ENCODE measurements at places on chromosomes 4 and X.
A peak's percentile ranks its signal among the peaks of the same experiment; 100 is the strongest.

DNA sequence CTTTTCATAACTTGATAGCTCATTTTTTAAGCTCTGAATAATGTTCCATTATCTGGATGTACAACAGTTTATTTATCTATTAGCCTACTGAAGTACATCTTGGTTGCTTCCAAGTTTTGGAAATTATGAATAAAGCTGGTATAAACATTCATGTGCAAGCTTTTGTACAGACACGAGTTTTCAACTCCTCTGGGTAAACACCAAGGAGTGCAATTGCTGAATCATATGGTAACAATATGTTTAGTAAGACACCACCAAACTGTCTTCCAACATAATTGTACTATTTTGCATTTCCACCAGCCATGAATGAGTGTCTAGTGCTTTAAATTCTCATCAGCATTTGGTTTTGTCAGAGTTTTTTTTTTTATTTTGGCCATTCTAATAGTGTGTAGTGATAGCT lies 266.7 kb upstream of the ATOH1 start:
- DNase-seq = no peak

- no peak for DNase-seq
Measured at GRCh38 chr4:187798385-187798784, 197.2 kb upstream of the ZFP42 start.

- no peak for DNase-seq
Measured at GRCh38 chr4:52116641-52117040, 65.5 kb downstream of the SPATA18 start.

DNA sequence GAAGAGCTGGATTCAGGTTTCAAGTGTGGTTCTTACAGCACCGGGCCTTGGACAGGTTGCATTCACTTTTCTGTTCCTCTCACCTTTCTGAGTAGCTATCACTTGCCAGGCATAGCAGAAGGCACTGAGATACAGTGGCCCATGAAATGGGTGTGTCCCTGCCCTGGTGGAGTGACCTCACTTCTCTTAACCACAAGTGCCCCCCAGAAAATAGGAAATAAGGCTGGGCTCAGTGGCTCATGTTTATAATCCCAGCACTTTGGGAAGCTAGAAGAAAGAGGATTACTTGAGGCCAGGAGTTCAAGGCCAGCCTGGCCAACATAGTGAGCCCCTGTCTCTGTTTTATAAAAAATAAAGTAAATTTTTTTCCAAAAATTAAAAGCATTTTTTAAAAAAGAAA lies 101.7 kb upstream of the KIT start:
- no peak for DNase-seq

DNA sequence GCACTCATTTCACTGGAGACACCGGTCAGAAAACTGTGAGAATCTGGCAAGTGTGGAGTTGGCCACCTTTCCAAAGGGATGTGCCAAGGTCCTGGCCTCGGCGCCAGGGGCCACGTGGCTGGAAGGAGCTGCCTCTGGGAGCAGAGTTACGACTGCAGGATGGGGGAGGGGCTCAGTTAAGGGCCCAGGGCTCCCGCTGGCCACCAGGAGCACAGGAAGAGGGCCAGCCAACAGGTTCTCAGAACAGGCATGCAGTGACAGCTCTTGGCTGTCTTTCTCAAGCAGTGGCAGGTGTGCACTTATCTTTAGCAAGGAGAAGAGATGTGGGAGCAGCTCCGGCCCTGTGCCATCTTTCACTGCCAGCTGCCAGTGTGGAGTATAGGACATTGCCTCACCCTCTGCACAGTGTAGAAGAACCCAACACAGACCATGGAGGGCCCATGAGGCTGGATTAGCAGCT lies 115.9 kb upstream of the RBPJ start:
- no peak for DNase-seq

DNA sequence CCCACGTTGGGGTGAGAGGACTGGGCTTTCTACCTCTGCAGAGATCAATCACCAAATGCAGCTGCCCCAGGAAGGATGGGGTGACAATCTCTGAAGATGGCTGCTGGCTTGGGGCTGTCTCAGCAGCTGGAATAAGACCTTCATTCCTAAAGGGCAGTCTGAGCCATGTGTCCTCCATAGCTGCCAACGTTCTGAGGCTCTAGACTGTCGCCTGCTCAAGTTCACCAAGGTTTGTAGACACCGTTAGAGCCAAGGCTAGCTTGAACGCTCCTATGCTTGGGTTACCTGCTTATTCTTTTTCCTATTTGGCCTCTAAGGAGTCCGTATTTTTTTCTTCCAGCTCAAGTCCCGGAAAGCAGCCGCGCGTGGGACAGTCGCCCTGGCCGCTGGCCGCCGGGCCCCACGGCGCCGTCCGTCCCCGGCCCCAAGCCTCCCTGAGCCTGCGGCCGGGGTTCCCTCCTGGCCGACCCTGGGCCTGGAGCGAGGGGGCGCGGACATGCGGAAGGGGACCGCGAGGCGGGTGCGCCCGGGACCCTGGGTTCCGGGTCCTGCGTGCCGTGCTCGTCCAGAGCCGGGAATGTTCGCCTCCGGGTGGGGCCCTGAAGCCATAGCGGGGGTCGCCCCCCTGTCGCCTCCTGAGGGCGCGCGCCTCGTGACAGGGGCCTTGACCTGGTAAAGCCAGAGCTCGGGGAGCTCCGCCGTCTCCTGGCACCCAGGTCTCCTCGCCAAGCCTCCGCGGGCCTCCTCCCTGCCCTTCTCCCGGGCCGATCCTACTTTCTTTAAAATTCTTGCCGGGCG lies 23.3 kb downstream of the MRFAP1 start:
- no peak for DNase-seq

- no peak for DNase-seq
Measured at GRCh38 chr4:122718281-122718680, 14.2 kb upstream of the BBS12 start.

- DNase-seq = peak; percentile 78
Measured at GRCh38 chr4:144174401-144175067, 34.0 kb upstream of the GYPA start.

DNA sequence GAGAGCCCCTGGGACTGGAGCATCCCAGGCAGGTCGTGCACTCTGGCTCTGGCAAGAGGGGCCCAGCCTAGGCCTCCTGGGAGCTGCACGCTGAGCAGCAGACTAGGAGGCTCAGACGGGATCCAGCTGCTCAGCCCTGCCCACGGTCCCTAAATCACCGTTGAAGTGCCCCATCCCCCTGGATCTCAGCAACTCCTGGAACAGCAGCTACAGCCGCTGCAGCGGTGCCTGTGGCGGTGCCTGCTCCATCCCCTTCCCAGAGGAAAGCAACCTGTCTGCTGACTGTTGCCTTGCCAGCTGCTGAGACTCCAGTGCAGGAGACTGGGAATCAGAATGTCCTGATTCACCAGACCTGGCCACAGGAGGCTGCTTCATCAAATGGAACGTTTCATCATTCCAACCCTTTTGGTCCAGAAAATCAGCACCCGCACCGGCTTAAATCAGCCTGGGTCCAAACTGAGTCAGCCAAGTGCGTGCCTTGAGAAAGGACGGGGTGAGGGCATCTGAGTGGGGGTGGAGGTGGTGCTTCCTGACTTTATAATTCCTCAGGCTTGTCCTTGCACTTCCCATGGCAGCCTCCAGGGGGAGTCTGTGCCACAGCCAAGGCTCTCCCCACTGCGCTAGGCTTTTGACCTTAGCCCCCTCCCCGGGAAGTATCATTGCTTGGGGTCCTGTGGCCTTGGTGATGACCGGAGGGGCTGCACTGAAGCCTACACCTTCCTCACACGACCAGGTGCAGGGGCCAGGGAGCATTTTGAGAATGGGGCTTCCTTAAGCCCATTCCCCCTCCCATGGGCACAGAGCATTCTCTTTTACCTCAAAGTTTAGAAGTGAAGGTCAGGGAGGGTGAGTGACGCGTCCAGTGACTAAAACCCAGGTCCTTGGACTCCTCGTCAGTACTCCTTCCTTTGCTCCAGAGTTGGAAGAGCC lies 6.5 kb downstream of the ZNF185 start:
- peak; percentile 79 for DNase-seq

- no peak for DNase-seq
Measured at GRCh38 chr4:67874986-67875385, 8.8 kb downstream of the TMPRSS11D start.

GRCh38 chrX:12505127-12505526 lies 286.1 kb upstream of the PRPS2 start:
- no peak for DNase-seq

GRCh38 chrX:94751611-94752010 lies 1077.6 kb downstream of the FAM133A start:
- DNase-seq = no peak

GRCh38 chrX:12229986-12230385 lies 91.7 kb downstream of the FRMPD4 start:
- DNase-seq = no peak

DNA sequence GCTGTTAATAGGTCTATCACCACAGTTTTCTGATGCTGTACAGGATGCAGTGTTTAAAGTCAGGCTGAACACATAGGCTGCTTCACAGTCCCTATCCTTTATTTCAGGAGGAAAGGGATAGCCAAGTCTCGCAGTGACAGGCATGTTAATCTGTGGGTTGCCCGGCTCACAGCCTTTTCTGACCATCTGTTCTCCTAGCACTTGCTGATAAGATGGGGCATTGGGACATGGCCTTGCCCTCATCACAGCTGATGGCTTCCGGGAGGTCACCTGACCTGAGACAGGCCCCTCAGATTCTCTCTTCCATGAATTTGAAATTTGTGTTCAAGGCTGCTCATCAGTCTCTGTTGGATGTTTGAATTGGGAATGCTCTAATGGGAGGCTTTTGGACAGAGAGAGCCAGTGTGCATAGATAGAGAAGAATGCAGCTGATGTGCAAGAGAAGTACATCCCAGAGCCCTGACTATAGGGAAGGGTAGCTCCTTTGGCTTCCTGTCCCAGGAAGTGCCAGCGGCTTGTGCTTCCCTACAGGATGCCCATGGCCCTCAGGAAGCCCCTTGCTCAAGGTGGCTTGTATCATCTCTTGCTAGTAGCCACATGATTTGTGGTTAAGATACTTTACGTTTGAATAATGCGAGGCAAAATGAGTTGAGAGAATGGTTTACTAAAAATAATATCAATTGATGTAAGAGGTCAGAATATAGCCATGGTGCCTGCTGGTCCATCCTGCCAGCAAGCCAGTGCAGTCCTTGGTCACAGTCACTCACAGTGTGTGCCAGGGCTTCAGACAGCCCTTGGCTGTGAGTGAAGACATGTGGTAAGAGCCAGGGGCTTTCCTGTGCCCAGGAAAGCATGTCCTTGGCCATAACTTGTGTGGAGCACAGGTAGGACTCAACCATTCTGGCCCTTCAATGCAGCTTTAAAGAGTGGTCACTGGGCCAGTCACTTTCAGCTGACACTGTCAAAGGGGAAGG lies 88.6 kb downstream of the TSPAN7 start:
- DNase-seq = no peak

DNA sequence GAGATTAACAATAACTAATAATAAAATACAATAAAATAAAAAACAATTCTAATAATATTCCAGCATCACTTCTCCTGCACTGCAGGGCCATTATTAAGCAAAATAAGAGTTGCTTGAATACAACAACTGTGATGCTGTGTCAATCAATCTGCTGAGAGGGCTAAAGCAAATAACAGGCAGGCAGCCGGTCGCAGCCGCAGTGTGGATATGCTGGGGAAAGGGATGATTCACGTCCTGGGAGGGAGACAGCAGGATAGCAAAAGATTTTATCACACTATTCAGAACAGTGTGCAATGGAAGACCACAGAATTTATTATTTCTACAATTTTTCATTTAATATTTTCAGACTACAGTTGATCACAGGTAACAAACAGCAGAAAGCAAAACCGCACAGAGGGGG lies 76.5 kb upstream of the SMARCAD1 start:
- DNase-seq = no peak

- no peak for DNase-seq
Measured at GRCh38 chr4:128558896-128559679, 250.4 kb upstream of the JADE1 start.

- DNase-seq = peak; percentile 24
Measured at GRCh38 chr4:153747406-153747955, 12.3 kb downstream of the RNF175 start.

Data from activated CD4-positive, alpha-beta T cell treated with anti-CD3 and anti-CD28 coated beads, Interleukin-2, amount 10 ng/mL, durations not matched to agents 24 days and 14 days (primary cell).